ENCODE measurements at places on chromosomes 6 and 20.

DNA sequence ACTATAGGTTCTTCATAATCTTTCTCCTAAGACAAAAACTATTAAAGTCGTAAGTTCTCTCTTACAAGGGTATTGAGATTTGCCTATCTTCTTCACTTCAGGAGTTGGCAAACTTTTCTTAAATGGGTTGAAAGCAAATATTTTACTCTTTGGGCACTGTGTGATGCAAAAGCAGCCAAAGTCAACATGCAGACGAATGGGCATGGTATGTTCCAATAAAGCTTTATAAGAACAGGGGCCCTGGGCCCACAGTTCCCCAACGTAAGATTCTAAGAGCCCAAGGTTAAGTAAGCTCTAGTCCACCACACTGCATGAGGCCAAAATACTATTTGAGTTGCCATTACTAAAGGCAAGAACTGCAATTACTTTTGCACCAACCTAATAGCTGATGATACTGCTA lies 11.5 kb downstream of the CD164 start:
- DNase-seq, result no peak

DNA sequence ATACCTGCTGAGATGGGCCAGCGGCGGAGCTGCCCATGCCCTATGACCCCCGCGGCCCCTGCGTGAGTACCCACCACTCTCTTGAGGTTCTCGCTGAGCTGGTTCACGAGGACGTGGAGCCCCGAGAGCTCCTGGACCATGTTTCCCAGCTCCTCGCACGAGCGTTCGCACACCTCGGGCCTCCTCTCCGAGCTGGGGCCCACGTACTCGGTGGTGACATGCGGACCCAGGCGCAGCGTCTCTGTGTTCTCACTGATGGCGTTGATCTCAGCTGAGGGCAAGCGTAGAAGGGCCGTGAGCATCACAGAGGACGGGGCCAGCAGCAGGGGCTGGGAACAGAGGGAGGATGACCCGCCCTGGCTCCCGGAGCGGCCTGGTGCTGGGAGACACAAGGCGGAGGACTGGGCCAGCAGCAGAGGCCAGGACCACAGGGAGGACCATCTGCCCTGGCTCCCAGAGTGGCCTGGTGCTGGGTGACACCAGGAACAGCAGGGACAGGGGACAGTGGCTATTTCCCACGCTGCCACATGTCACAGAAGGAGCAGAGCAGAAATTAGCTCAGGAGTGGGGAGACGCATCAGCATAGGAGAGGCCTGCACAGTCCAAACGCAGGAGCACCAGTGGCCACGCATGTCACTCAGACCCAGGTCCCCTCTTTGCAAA lies 11.8 kb downstream of the THBS2 start:
- DNase-seq, result no peak

DNA sequence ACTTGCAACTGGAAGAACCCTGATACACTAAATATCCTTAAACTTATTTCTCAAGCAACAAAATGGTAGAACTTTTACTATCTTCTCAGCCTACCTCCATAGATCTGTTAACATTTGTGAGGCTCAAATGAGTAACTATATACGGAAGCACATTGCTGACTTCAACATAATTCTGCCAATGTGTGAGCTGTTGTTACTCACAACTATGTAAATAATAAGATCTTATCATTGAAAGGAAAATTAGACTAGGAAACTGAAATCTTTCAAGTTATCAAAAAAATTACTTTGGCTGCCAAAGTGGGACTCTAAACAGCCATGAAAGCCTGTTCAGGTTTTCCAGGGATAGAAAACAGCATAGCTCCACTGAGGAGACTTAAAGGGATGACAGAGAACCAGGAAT lies 40.2 kb upstream of the TASP1 start:
- DNase-seq, result no peak

DNA sequence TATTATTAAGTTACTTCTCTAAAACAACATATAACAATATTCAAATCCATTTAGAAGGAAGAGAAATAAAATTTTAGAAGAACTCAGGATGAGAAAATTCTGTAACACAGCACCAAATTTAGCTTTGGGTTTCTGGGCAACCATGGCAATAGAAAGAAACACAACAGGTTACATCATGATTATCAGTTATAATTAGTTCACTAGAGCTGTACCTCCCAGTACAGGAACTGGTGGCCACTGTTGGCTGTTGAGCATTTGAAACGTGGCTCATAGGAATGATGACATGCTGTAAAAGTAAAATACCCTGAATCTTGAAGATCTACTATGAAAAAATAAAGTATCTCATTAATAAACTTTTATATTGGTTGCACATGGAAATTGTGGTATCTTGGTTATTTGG lies 23.7 kb upstream of the MAP3K4 start:
- no peak for DNase-seq

- DNase-seq, result no peak
These were observed 41.0 kb upstream of the SMIM8 start for GRCh38 chr6:87281426-87281825.

GRCh38 chr20:18279242-18279641 lies 9.1 kb upstream of the ZNF133 start:
- no peak for DNase-seq

- DNase-seq, result no peak
These were observed 14.9 kb upstream of the ZNF451 start for GRCh38 chr6:57075092-57075491.

DNA sequence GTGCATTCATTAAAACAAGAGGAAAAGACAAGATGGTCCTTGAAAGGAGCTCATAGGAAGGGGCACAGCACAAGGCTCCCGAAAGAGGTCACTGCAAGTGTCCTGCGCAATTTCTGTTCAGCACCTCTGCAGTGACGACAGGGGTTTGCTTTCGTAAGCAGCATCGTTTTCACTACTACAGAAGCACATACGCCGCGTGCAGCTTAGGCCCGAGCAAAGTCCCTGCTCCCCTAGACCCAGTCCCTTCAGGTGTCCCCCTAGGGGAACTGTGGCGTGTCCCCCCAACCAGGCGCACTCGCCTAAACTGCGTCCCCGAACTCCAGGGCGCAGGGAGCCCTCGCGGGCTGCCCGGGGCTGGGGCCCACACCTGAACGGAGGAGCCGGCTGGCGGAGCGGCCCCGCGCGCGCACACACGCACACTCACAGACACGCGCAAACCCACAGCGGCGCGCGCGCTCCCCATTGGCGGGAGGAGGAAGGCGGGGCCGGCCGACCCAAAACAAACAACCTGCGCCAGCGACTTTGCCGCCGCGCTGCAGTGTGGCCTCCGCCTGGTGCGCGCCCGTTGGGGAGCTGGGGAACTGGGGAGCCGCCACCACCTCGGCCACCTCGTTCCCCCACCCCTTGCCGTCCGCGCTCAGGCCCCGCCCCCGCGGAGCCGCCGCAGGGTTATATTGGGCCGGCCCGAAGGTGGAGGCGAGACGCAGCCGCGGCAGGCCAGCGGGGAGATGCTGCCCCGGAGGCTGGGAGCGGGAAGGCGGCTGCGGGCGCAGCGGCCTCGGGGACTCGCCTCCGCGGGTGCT lies at the start of gene FOXQ1:
Gene FOXQ1 (plus strand): TSS at position 699 of the 803 bp plus-strand sequence. CDS start 607 bp downstream, outside the sequence.
- DNase-seq, result no peak

GRCh38 chr6:31585491-31585890 lies 586 bp upstream of the LST1 start:
- no peak for DNase-seq

All from H54 (cell line).